ENCODE measurements at places on chromosomes 4 and X.

DNA sequence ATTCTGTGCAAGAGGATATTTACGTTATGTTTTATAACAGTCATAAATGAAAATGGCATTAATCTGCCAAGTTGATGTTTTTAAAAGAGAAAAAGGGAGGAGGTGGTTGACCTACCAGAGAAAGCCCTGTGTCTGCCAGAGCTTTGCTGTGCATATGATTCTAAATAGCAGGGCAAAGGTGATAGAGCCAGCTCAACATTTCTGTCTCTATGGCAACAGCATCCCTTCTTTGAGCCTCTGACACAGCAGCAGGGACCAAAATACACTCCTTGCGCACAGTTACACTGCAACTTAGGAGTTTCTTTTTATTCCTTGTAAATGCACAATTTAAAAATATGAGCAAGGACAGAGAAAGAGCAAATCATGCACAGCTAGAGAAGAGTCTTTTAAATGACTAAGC lies 133.3 kb upstream of the RAI2 start:
- DNase-seq, result no peak

- DNase-seq, result no peak
Observed at GRCh38 chr4:182875453-182876405, 41.5 kb downstream of the DCTD start.

DNA sequence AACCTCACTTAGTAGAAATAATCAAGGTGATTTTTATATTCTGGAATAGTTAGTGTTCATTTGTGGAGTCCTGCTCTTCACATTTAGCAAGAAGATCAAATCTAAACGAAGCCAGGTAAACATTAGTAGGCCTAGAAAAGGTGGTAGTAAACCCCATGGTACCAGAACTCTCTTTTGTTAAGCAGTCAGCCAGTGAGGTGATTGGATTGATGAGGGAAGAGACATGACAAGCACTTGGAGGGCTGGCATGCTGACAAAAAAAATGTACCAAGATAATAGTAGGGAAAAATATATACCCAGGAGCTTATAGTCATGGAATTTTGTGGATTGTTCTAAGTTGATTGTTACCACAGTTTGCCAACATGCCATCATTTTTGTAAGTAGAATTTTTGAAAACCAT lies 163.8 kb downstream of the BANK1 start:
- no peak for DNase-seq

GRCh38 chr4:26028133-26028792 lies 114.2 kb downstream of the SMIM20 start:
- no peak for DNase-seq

DNA sequence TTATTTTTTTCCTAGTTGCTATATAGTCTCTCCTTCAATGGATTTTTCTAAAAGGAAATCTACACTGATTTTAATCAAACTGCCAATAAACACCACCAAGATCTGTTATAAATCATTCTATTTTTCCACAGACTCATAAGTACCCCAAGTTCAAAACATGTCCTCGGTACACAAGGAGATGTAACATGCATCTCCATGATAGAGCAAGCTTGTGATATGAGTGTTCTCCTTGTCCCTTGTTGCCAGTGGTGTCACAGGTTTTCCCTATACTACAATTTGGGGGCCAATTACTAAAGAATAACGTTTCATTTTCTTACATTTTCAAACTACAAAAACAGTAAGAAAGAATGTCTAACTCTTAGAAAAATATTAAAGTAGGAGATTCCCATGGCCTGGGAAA lies 491 bp downstream of the ARHGEF6 start:
- no peak for DNase-seq

DNA sequence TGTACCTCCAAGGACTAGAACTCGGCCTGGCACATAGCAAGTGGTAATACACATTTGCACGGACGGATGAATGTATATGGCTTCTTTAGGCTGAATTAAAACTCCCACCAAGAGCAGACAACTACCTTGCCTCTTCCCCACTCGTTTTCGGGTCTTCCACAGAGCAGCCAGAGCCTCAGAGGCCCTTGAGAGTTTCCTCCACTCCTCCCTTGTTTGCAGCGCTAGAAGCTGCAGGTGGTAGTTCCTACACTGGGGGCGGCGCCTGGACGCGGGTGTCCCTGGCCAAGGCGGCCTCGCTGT lies 10.2 kb upstream of the INTU start:
- DNase-seq, result no peak

DNA sequence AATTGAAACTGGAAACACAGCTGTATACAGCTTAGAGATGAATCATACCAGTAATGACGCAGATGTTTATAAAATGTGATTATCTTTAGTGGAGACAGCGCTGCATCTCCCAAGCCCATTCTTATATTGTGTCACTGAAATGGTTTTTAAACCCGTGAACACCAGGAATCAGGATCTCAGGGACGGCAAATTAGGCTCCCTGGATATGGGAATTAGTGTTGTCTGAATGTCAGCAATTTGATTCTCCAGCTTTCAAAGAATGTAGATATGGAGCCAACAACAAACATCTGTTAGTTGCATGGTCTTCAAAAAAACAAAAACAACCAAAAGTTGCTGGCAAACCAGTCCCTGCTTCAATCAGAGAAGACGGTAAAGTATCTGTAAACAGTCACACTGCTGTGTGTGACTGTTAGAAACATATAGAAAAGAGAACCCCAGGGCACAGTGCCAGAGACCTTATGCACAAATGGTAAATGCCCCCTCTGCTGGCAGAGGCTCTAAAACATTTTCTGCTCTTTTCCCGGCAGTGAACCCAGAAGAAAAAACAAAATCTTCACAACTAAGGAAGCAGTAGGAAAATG lies 351.9 kb upstream of the FTHL17 start:
- peak; percentile 71 for DNase-seq

DNA sequence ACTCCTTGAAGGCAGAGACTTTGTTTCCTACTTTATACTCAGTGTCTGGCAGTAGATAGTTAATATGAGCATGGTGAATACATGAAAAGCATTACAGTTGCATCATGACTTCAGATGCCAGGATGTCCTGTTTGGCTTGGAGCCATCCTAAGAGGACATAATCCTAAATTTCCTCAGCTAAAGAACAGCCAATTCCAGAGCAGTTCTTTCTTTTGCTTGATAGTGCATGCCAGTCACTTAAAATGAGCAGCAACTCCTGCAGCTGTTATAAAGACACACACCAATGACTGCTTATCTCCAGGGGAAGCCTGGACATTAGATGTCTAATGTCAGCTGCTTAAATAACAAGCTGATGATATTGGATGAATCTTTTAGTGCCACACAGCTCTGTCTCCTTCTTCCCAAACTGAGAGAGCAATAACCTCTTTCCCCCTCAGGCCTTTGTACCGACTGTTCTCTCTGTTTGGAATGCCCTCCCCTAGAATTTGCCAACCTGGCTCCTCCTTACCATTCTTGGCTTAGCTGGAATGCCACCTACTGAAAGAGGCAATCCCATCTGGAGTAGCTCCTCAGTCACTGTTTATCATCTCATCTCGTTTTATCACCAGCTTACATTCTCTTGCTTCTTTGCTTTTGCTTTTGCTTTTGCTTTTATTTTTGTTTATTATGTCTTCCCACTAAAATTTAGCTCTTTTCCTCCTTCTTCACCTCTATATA lies 100.8 kb upstream of the USP38 start:
- DNase-seq, result no peak
